ENCODE measurements at places on chromosomes 2 and 18.
A peak's percentile ranks its signal among the peaks of the same experiment; 100 is the strongest.

DNA sequence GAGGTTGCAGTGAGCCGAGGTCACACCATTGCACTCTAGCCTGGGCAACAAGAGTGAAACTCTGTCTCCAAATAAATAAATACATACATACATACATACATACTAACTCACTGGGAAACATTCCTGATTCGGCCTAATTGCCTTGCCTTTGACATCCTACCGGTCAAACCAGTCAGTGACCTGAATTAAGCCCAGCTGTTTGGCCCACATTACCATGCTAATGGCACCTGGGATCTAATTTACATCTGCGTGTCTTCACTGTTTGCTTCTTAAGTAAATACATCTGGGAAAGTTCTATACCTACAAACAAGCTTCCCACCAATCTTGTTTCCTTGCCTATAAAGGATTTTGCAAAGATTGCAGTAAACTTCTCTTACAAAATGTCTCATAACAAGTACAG is 230.2 kb upstream of the ZC3H15 start:
- DNase-seq = no peak

DNA sequence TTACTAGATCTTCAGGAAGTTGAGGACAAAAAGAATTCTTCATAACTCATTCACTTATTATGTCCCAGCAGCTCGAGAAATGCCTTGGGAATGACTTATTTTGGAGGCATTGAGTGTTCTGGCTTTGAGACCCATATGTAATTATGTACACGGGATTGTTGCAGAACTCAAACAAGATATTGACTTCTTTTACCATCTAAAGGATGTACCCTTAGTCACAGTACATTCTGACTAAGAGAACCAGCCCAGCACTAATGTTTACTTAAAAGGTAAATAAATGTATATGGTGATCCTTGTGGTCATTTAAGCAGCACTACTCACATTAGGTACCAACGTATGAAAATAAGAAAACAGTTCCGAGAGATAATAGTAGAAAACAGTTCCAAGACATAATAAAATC is 268.9 kb downstream of the ADCYAP1 start:
- no peak for DNase-seq

GRCh38 chr2:144151851-144152250 is 368.1 kb downstream of the ZEB2 start:
- no peak for DNase-seq

DNA sequence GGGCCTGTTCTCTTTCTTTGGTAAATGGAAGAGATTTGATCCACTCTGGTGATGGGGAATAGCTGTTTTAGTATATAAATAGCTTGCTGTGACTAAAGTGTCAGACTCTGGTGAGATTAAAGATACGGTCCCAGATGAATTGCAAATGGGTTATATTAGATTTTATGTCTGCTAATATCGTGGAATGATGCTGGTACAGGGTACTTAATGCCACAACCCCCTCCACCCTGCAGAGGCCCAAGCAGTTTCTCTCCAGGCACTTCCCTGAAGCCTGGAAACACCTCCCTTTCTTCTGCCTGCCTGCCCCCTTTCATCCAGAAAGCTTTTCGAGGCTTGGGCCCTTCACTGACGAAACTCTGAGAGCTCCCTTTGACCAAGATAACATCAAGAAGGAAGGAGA is 21.4 kb upstream of the RFX8 start:
- no peak for DNase-seq

GRCh38 chr2:29936020-29936419 is 14.6 kb upstream of the ALK start:
- no peak for DNase-seq

- DNase-seq = no peak
These were observed 24.4 kb upstream of the FTCDNL1 start for GRCh38 chr2:199875400-199875799.

- DNase-seq = no peak
These were observed 24.0 kb upstream of the SULT1C3 start for GRCh38 chr2:108215794-108216211.

DNA sequence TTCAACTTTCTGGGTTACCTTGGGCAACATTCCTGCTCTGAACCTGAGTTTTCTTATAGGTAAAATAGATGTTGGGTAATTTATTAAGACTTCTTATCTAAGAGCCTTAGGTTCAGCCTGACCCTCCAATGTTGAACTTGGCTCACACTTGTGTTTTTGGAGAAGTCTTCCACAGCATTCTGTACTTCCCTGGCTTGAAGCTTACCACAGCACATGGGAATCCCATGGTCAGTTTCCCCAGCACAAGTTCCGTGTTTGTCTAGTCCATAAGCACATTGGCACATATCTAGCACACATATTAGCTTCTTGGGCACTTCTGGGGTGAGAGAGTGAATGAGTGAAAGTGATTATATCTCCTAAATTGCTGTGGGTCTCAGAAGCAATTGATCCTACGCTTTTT is 782.5 kb upstream of the HS6ST1 start:
- DNase-seq = no peak

DNA sequence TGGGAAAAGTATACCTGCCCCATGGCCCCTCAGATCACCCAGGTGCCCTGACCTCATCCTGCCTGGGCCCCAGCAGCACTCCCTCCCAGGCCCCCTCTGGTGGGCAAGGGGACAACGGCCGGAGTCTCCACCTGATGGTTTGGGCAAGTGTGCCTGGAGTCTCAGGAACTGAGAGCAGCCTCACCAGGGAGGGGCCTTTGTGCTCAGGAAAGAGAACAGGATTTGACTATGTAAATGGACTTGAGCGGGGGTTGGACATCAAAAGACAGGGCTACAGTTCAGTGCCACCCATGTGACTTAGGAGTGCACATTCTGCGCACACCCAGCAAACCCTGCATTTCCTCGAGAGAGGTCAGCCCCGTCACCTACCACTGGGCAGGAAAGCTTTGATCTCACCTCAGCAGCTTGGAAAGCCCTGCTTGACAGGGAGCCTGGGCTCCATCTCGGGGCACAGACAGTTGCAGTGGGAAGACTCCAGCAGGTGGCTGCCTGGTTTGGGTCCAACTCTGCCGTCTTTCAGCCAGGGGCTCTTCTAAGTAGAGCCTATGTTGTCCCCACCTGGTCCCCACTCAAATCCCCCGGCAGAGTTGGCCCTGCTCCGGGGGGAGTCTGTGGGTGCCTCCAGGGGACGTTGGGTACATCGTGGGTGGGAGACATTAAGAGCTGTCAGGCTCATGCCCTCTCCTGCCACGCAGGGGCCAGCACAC is 3.3 kb downstream of the INPP5D start:
- DNase-seq = no peak

GRCh38 chr2:45401431-45401922 is 209.6 kb downstream of the SRBD1 start:
- no peak for DNase-seq

GRCh38 chr2:238790126-238790832 is 57.6 kb upstream of the TWIST2 start:
- DNase-seq = no peak

GRCh38 chr2:103153580-103154284 is 391.9 kb downstream of the TMEM182 start:
- no peak for DNase-seq

- DNase-seq = no peak
These were observed 273.5 kb downstream of the CDH20 start for GRCh38 chr18:61606759-61607158.

GRCh38 chr2:209721497-209721896 is 50.1 kb upstream of the UNC80 start:
- no peak for DNase-seq

GRCh38 chr2:212520340-212520739 is 18.3 kb downstream of the ERBB4 start:
- DNase-seq = no peak

DNA sequence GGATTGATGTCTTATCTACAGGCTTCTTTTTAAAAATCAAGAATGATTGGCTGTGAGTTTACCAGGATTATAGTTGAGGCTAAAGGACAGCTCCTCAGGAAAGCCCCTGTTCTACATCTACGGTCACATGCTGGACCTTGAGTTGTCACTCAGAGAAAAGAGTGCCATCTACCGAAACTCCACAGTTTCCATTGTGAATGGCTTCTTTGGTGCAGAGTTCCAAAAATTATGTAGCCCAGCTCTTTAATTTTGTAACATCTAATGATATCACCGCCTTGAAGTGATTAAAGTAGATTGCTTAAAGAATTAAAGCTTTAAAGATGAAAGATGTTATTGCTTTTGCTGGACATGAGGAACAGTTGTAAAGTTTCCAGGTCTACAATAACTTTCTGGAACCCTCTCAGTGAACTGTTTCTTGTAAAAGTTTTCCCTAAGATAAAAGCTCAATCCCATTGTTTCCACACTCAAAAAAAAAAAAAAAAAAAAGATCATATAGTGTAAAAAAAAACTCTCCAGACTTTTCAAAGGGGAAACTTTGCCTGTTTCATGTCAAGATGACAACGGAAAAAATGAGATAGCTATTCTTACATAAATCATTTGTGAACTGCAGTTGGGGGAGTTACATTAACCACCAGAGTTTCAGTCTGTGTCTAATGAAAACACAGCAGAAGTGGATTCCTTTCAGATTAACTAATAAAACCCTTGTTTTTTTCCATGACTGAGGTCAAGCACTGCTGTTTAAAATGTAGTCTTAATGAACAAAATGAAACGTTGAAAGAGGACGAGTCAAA is 4.3 kb downstream of the COL3A1 start:
- peak; percentile 10 for DNase-seq

DNA sequence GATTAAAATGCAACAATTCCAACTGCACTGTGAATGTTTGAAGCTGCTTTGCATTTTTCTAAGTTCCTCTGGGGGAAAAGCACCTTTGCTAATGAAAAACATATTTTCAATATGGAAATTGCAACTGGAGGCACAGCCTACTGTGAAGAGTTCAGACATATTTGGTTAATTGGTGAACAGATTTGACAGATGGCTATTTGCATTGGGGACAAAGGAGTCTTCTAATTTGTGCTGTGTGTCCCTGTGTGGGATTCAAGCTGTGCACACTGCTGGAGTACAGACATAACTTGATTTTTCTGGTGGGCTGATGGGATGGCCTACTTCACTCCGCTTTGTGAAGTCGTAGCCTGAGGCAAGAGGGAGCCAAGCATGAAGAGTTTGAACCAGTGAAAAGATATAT is 40.7 kb upstream of the ARHGAP25 start:
- no peak for DNase-seq

- no peak for DNase-seq
These were observed 79.3 kb upstream of the IGFBP5 start for GRCh38 chr2:216774620-216775019.

- no peak for DNase-seq
These were observed 1.8 kb downstream of the RTKN start for GRCh38 chr2:74439803-74440377.

GRCh38 chr18:65459741-65460140 is 291.1 kb upstream of the CDH7 start:
- DNase-seq = no peak

DNA sequence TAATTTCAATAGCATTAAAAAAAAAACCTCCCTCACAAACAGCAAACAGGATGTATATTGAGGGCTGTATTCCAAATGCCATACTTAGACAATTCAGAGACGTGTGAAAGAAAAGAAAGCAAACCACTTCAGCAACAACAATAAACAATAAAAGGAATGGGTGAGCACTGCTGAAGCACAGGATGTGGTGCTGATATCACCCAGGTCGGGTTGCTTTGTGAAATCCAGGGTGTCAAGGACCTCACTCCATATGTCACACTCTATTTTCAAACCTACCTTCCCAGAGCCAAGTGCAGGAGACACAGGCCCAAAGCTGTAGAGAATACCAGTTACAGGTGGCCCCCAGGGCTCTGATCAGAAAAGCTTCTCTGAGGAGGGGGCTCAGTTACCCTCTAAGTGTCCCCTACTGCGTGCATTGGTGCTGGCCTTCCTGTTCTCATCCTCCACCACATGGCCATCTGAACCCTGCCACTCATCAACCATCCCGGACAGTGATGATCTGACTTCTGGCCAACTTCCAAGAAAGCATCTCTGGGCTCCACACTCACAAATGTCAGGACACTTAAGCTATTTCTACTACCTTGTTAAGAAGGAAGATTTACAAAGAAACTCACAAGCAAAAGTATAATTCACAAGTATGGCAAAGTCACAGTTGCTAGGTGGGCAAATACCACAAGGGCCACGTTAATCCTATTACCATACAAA is 363.0 kb downstream of the SS18 start:
- DNase-seq = no peak

DNA sequence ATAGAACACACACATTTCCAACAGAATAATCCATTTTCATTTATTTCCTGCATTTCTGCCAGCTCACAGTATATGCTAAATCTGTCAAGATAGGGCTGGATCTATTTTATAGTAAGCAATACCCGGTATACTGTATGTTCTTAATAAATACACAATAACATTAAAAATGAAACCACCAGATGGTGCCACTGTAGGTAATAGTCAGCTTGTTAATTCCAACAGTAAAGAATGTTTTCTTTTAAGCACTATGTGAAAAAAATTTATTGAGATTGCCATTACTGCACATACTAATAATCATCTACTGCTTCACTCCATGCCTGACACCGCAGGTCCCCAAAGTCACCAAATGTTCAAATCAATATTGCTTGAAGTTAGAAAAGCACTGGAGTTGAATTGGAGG is 131.5 kb upstream of the PGAP1 start:
- no peak for DNase-seq

GRCh38 chr18:37665346-37665745 is 99.7 kb upstream of the CELF4 start:
- DNase-seq = no peak

- DNase-seq = no peak
These were observed 62.6 kb upstream of the CTLA4 start for GRCh38 chr2:203804764-203805485.

DNA sequence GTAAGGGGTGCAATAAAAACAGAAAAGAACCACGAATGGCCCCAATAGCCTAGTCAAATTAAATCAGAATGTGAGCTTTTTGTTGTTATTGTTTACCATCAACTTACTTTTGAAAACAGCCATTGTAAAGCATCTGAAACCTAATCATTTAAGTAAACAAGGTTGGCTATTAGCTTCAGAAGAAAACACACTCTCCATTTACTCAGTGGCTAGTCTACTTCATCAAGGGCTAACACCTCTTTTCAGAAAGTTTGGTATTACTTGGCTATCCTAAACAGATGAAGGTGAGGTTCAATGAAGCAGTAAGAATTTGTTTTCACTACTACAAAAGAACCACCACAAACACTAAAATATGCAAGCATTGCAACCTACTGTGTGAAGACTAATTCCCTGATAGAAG is 398.0 kb downstream of the CDH2 start:
- DNase-seq = no peak

GRCh38 chr2:210536973-210537650 is 19.3 kb upstream of the CPS1 start:
- no peak for DNase-seq

DNA sequence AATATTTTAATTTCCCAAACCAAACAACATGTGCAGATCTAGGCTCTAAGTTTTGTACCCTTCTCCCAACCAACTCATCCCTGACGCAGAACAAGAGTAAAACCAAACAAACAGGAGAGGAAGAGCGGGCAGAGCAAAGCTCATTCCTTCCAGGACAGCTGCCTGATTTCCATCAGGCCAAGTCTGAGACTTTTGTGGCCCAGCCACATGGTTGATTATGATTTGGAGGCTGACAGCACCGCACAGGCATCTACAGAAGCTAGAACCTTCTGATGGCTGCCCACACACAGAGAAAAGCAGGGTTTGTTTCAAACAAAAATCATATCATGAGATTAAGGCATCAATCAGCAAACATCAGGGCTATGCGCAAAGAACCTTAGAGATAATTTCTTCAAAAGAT is 262.6 kb downstream of the TNS1 start:
- no peak for DNase-seq

All from stimulated activated naive CD8-positive, alpha-beta T cell treated with anti-CD3 and anti-CD28 coated beads, Interleukin-15, amount 100 ng/mL, for 72 hours (primary cell).